Caudate nucleus (tissue), 63 donors: ENCODE measurements at places on chromosomes 5 and 9.

DNA sequence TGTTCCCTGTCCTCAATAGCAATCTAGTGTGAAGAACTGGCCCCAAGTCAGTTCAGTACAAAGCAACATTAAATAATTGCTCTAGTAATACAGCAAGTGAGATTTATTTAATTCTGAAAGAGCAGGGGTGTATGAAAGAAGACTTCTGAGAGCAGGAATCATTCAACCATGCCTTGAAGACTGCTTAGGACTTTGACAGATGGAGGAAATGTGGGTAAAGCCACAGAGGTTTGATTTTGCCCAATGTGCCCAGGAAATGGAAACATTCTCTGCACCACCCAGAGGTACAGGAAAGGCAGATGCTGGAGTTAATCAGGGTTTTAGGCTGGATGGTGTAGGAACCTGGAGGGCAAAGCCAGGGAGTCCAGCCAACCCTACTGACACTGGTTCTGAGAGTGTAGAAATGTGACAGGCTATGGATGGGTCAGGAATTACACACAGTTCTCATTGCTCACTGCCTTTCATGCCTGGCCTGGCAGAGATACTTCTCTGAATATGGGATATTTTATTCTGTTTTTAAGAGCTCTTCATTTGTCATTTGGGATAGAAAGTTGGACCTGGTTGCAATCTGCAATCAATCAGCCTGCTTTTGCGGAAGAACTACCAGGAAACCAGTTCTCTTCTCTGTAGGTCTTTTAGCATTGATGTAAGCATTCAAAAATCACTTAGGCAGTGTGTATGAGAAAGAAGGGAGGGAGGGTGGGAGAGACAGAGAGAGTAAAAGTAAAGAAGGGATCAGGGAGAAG is 88.3 kb downstream of the BRINP1 start:
- no peak for DNase-seq

GRCh38 chr9:136625101-136626065 is 37.3 kb upstream of the EGFL7 start:
- DNase-seq, result peak; percentile 35

GRCh38 chr5:6387970-6388369 is 9.6 kb upstream of the MED10 start:
- DNase-seq, result no peak

DNA sequence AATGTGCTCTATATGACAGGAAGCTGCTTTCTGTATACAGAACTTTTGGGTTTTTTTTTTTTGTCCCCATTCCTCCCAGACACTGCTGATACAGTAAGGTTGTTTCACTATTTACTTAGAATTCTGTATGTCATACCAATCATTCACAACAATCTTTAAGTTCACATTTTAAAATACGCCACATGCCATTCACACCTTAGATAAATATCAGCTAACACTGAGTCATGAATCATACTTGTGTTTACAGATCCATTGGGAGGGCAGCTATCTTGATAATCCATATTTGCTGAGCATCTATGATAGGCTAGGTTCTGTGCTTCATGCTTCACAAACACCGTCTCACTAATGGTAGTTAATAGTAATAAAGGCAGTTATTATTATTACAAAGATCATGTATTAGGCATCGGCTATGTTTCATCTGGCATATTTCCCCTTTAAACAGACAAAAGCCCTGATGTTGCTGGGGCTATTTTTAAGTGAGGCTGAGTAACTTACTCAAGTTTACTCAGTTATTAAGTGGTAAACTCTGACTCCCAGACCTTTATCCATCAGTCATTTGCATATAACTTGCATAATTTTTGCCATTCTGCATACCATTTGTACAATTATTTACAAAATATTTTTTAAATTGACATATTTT is 152.2 kb upstream of the HMHB1 start:
- no peak for DNase-seq

DNA sequence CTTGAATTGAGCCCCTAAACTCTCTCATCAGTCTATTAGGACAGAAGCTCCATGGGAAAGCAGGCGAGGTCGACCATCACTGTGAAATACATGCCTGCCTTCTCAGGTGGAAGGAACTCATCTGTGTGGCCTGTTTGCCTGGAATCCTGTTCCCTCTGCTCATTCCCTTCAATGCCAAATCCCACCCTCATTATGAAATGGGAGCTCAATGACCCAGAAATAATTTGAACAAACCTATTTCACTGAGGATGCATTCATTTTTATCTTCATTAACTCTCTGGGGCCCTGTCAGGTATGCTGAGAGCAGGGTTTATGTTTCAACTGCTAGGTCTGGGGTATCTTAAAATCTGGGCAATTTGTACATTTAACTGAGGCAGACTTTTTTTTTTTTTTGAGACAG is 142.2 kb downstream of the MED27 start:
- no peak for DNase-seq

DNA sequence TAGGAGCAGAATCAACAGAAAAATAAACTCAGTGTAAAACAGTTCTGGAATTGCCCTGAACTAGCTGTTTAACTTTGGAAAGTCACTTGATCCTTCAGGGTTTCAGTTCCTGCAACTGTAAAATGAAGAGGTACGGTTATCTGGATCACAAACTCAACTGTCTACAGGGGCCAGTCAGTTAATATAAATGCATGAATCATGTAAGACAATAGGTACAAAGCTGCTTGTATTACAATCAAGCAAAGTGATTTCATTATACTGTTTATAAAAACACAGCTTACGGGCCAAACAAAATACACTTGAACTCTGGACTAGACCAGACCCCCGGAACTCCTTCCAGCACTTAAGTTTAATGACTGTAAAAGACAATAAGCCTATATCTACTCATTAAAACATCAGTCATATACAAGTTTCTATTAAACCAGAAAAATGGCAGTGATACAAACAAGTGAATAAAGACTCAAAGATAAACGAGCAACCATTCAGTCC is 73.0 kb downstream of the MRPS27 start:
- no peak for DNase-seq

- no peak for DNase-seq
These were observed 215.1 kb downstream of the TSSK1B start for GRCh38 chr5:113219695-113220094.

DNA sequence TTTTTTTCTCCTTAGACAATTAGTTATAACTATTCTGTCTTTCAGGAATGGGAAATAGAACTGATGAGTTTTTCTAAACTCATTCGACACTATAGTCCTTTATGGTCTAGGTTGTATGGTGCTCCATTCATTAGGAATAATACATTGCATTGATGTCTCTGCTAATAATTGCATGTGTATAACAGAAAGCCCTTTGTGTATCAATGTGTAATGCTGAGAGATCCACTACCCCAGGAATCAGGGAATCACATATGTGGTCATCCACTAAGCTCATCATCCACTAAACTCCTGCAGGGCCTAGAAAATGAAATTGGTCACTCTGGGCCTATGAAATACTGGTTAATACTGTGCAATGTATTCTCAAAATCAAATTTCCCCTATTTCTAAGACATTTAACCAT is 242.0 kb upstream of the CDH18 start:
- no peak for DNase-seq

DNA sequence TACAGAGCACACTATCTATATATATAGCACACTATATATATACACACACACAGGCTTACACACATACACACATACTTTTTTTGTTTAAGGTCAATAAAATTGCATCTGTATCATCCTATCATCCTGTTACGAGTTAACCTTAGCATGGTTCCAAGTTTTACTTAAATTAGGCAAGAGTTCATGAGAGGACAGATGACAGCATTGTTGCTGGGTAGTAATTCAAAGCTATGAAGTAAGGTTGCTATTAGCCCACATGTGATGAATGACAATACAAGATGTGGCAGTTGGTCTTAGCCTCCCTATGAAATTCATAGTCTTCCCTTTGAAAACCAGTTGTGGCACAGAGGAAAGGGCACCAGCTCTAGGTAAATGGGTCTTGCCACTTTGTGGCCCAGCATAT is 438.1 kb downstream of the ACTL7B start:
- DNase-seq, result no peak

GRCh38 chr9:129868872-129869486 is 33.7 kb downstream of the USP20 start:
- DNase-seq, result no peak

DNA sequence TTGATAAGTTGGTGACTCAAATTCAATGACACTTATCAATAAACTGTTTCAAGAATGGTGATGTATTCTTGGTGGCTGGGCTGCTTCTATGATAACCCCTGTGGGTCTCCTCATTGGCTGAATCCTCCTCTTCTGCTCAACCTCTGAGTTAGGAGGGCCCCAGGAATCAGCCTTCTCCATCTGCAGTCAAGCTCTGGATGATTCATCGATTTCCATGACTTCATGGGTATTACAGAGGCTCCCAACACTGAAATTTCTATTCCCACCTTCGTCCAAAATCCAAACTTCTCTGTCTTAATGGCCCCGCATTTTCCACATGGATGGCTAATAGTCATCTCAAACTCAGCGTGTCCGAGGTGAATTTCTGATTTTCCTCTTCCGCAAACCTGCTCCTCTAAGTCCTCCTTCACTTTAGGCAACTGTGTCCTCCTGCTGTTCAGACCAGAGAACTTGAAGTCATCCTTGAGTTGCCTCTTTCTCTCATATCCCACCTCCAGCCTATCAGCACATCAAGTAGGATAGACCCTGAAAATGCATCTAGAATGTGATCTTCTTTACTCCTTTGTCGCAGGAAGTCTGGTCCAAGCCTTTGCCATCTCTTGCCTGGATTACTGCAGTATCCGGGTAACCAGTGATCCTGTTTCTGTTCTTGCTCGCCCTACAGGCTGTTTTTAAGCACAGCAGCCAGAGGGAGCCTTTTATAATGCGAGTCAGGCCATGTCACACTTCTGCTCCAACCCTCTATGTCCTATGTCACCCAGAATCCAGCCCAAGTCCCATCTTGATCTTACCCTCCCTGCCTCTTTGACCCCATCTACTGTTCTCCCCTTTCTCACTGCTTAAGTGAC is 41.4 kb upstream of the IL7R start:
- DNase-seq, result no peak

GRCh38 chr5:24909210-24909609 is 264.4 kb upstream of the CDH10 start:
- no peak for DNase-seq

GRCh38 chr5:40831346-40832210 is 3.4 kb downstream of the RPL37 start:
- no peak for DNase-seq

DNA sequence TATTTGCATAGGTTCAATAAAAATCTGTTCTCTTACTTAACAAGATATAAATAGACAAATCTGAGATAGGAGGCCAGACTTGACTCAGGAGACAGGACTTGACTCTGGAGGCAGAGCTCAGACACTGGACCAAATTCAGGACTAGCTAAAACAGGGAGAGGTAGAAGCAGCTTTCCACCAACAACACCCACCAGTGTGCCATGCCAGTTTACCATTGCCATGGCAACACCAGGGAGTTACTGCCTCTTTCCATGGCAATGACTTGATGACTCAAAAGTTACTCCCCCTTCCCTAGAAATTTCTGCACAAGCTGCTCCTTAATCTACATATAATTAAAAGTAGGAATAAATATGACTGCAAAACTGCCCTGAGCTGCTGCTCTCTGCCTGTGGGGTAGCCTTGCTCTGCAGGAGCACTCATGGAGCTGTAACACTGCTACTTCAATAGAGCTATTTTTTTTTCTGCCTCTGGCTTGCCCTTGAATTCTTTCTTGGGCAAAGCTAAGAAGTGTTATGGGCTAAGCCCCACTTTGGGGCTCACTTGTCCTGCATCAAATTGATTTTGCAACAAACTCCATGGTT is 473.0 kb downstream of the PLK2 start:
- DNase-seq, result peak; percentile 39
